ENCODE measurements at places on chromosomes 4 and X. TPM values are rescaled to one million over a fixed set of nuclear protein-coding genes. Genes with fewer than 3 reads are reported as not detected.

Gene CWH43
- total RNA-seq: not detected

Gene NSUN7
- total RNA-seq: not detected

Gene POLA1
- 4.9 TPM for total RNA-seq

Gene TMEM150C
- 6.5 TPM for total RNA-seq

Gene MPC1L
- not detected for total RNA-seq

Gene GC
- not detected for total RNA-seq

Gene PWWP3B
- 0.81 TPM for total RNA-seq

Gene FATE1
- total RNA-seq: not detected

Gene NUDT11
- total RNA-seq: 8.3 TPM

Gene TMSB15A
- total RNA-seq: 0.36 TPM

Data from cardiac atrium fibroblast (primary cell).